CD8-positive, alpha-beta memory T cell (primary cell): ENCODE measurements at places on chromosomes 1 and 21. TPM values are rescaled to one million over a fixed set of nuclear protein-coding genes. Genes with fewer than 3 reads are reported as not detected.

- peaks cover 4% of the 10 kb centered on the region for H3K27me3 ChIP-seq
- DNase-seq, result no peak
- no peaks in the 10 kb centered on the region for H3K36me3 ChIP-seq
- H3K4me1 ChIP-seq, result peaks cover 12% of the 10 kb centered on the region
- H3K27ac ChIP-seq, result no peak overlapping the region
- H3K4me3 ChIP-seq, result peak overlapping the region; percentile 53
Measured at GRCh38 chr21:25640202-25640942, 1.3 kb downstream of the JAM2 start.

- H3K27ac ChIP-seq, result no peak overlapping the region
- H3K36me3 ChIP-seq, result no peaks in the 10 kb centered on the region
- H3K4me3 ChIP-seq, result no peak overlapping the region
Measured at GRCh38 chr1:107196973-107197562, 56.2 kb downstream of the NTNG1 start.

DNA sequence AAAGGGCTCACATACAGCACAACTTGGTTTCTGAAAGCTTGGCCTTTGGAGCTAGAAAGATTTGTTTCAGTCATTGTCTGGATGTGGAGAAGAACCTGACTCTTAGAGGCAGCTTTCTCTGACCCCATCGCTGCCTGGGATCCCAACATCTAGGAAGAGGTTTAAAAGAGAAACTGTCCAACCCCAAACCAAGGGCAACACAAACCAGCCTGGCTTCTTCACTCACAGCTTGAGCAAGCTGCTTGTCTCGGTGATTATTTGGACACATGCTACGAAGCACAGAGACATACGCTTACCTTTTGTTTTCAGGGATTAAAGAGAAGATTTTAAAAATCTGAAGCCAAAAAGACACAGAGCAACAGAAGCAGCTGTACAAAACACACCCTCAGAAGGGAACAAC lies 109.8 kb downstream of the ETS2 start:
- no peak overlapping the region for H3K27ac ChIP-seq
- no peaks in the 10 kb centered on the region for H3K36me3 ChIP-seq
- DNase-seq, result no peak
- no peaks in the 10 kb centered on the region for H3K27me3 ChIP-seq
- no peak overlapping the region for H3K4me3 ChIP-seq
- no peaks in the 10 kb centered on the region for H3K4me1 ChIP-seq

DNA sequence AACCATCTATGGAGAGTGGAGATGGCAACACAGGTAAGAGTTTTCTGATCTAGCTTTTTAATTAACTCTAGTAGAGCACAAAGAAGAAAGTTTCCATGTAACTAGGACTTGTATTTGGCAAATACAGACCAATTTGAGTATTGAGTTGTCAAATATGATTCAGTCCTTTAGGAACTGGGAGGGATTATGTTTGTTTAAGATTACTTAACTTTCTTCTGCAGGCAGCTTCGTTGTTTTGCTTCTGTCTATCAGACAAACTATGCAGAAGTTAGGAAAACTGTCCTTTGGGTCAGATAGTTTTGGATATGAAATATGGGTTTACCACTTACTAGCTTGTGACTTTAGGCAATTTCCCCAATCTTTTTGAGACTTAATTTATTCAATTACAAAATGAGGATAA lies 111.8 kb downstream of the POU2F1 start:
- no peak overlapping the region for H3K27ac ChIP-seq
- no peak overlapping the region for H3K4me3 ChIP-seq
- H3K36me3 ChIP-seq, result no peaks in the 10 kb centered on the region
- DNase-seq, result no peak
- H3K4me1 ChIP-seq, result no peaks in the 10 kb centered on the region

KRTAP20-4 gene
- total RNA-seq, result not detected

GRIK3 gene
- total RNA-seq, result not detected

DNA sequence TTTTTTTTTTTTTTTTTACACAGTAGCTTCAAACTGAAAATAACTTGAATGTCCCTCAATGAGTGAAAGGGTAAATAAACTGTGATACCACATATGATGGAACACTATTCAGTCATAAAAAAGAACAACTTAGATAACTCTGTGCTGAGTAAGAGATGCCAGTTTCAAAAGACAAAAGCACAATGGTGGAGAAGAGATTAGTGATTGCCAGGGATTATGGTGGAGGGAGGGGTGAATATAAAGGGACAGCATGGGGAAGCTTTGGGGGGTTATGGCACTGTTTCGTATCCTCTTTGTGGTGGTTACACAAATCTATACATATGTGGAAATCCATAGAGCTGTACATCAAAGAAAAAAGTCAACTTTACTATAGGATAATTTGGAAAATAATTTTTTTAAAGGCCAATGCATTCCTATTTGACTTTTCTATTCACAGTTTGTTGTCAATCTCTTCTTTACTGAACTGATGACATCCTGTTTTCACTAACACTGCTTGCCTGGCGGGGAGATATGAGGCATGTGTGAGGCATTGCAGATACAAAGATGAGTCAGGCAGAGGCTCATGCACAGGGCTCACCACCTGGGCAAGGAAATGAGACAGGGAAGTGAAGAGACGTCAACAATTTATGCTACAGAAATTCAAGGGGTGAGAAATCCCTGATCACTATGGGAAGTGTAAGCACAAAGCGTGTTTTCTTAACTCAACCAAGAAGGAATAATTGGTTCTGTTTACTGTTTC lies 302.7 kb downstream of the DUSP10 start:
- no peak overlapping the region for H3K4me3 ChIP-seq
- peaks cover 10% of the 10 kb centered on the region for H3K4me1 ChIP-seq
- DNase-seq, result no peak
- no peaks in the 10 kb centered on the region for H3K36me3 ChIP-seq
- no peaks in the 10 kb centered on the region for H3K27me3 ChIP-seq
- H3K27ac ChIP-seq, result no peak overlapping the region

- no peak for DNase-seq
- no peaks in the 10 kb centered on the region for H3K27me3 ChIP-seq
Measured at GRCh38 chr21:29258626-29259338, 39.9 kb upstream of the BACH1 start.

DNA sequence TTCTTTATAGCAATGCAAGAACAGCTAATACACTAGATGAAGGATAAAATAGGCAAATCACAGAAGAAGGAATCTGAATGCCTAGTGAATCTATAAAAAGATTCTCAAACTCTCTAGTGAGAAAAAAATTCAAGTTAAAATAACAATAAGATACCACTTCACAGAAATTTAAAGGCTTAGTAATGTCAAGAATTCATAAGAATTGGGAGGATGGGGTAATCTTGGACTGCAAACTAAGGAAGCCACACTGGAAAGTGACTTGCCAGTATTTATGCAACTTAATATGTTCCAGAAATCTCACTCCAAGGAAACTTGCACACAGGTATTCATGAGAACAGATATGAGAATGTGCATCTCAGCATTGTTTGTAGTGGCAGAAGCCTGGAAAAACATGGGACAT lies 38.9 kb upstream of the PRRC2C start:
- H3K4me3 ChIP-seq, result no peak overlapping the region
- H3K4me1 ChIP-seq, result no peaks in the 10 kb centered on the region
- H3K36me3 ChIP-seq, result no peaks in the 10 kb centered on the region
- DNase-seq, result no peak
